ENCODE measurements at places on chromosomes 11 and 22.

DNA sequence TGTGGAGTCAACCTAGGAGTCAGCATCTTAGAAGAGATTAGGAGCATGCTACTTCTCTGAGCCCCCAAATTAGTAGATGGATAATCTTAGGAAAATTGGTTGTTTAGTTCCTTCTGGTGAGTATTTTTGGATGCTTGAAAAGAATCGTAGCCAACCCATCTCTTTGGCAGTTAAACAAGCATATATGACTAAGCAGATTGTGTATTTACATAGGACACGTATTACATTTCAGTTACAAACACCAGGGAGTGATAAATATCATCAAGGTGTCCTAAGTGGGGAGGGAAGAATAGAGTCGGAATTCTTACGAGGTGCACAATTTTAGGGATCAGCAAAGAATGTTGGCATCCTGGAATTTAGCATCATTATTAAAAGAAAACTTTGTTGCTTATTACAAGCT is 13.5 kb downstream of the PLET1 start:
- no peak for DNase-seq

DNA sequence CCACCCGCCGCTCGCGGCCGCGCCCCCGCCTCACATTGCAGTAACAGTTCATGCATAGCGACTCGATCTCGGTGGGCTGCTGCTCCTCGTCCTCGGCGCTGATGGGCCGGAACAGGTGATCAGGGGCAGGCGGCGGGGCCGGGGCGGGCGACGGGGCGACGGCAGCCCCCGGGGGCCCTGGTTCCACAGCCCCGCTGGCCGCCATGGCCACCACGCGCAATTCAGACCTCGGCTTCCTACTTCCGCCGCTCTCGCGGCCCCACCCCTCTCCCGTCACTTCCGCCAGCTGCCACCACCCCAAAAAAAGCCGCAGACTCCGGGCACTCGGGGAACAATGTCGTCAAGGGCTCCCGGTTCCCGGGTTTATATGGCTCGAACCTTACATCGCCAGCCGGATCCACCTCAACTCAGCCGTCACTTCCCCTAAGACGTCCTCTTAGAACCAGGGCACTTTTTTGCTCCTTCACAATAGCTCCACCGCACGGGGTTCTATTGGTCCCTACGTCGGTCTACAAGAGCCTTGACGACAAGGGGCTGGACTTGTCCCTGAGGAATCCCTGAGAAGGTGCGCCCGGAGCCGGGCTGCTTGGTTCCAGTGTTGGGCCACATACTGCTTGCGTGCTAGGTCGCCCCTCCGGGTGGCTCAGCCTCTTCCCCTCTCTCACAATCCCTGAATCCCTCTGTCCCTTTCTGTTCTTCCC is at the start of gene ZPR1:
Gene ZPR1, minus strand, starts transcription at position 238 of the 701 bp plus-strand sequence. Its CDS starts 33 bp downstream, at position 205.
- DNase-seq: peak; percentile 91

DNA sequence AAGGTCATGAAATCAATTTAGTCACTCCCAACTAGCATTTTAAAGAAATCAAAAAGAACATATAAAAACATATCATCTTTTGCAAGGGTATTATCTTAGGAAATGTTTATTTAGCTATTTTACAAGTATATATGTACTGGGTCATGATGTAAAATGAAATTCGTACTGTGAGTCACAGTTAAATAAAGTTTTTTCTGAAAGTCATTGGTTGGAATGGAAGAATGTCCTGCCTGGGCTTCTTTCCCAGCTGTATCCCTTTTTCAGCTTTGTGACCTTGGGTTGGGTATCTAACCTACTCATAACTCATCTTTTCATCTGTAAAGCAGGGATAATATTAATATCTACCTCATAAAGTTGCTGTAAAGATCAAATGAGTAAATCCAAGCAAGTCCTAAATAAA is 15.7 kb downstream of the FDX1 start:
- no peak for DNase-seq

DNA sequence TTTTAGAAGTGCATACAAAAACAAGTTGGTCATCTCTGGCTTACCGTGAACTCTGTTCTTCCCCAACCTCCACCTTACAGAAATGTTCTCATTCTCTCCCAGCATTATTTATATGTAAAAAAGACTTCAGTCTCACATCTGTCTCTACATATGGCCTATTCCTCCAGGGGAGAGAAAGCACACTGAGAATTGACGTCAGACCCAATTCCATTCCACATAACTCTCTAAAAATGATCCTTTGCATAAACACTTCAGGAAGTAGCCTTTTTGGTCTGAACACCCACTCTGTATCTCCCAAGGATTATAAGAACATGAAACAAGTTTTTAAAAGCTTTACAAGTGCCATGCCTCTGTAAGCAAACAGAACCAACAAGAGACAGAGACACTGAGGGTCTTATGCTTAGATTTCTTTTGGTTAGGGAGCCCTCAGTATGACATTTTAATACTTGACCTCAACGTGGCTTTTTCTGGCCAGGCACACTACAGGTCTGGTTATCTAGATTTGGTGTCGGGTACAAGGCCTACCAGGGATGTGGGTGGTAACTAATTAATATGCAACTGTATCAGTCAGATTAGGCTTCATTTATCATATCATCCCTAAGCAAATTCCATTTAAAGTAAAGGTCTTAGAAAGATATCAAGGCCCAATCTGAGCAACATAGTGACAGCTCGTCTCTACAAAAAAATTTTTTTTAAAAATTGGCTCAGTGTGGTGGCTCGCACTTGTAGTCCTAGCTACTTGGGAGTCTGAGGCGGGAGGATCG is 48.5 kb upstream of the PPP2R1B start:
- DNase-seq: no peak

DNA sequence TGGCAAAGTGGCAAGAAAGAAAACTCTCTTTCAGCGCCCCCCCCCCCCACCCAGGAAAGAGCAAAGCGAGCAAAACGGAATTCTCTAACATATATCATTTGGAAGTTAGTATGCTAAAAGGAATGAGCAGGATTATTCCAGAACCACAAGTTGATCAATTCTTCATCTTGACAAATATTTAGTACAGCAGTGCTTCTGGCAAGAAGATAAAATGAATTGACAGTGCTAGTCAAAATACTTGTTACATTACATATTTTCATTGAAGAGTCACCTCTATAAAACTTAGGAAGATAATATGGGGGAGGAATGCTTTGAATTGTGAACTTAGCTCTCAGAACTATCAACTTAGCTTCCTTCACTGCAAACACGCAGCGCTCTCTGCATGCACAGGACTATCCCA is 377.4 kb downstream of the DYNC2H1 start:
- no peak for DNase-seq

DNA sequence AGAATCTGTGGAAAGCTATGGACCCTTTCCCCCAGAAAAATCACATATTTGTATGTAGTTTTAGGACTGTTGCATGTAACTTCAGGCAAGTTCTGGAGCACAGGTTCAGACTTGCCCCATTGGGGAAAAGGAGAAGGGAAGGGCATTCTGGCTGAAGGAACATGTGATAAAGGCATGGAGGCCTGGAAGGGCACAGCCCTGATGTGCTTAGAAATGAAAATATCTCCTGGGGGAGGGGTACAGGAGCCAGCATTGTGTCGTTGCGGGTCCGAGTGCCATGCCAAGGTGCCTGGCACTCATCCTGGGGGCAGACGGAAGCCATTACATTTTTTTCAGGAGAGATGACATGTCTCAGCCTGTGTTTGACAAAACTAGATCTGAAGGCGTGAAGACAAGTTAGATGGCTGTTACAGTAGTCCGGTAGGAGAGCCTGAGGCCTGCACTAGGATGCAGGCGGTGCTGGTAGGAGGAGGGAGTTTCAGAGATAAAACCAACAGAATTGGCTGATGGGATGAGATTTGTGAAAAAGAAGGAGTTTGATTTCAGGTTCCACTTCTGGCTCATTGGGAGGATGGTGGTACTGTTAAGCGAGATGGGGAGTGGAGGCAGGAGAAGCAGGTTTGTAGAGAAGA is 96.9 kb downstream of the TEAD1 start:
- DNase-seq: no peak

DNA sequence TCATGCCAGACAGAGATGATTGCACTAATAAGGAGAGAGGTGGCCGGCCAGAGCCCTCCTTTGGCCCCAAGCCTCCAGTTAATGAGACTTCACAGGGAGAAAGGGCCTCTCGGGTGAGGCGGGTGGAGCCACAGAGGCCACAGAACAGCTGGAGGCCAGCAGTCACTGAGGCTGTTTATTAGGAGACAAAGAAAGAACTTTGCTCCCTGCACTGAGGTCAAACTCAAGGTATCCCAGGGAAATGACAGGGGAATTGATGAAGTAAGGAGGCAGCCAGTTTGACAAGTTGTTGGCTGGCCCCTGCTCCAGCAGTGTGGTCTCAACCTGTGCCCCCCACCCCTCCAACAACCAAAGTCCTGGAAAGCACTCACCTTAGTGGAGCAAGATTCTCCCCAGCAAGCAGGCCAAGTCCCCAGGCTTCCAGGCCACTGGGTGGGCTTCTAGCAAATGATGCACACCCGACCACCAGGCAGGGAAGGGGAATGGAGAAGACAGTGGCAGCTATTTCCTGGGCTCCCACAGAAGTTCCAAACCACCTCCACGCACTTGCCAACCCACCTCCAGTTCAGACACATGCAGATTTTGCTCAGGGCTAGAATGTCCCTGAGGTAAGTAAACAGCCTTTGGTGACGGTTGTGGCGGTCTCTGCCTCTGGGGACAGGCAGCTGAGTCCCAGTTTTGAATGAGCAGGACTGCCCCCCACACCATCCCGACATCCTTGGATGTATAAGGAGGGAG is 53.2 kb downstream of the RPUSD4 start:
- DNase-seq: no peak

GRCh38 chr11:46733234-46733633 is 14.2 kb downstream of the F2 start:
- no peak for DNase-seq

DNA sequence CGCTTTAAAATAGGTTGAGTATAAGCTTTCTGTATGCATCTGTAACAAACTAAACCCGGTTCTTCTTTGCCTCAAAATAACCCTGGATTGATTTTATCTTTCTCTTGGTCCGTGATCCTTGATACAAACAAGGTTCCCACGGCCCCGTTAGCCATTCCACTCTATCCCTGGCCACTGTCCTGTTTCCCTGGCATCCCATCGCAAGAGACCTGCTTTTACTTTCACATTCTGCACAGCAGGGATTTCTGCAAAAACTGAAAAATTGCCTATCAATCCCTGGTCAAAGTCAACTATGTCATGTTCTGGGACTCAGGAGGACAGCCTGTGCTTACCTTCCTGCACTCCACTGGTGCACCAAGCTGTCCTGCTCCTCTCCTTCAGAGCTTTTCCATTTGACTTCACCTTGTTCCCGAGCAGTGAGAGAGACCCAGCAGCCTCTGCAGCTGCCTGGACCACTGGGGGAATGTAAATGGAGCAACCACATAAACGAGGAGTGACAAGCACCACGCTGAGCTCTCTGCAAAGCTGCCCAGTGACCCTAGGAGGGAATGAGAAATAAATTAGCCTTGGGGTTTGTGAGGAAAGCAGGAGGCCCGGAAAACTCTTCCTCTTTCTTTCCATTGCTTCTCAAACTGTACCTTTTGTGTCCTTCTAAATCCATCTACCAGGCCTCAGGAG is 175.9 kb downstream of the NTM start:
- no peak for DNase-seq

GRCh38 chr11:130092661-130093060 is 23.0 kb downstream of the APLP2 start:
- DNase-seq: no peak

DNA sequence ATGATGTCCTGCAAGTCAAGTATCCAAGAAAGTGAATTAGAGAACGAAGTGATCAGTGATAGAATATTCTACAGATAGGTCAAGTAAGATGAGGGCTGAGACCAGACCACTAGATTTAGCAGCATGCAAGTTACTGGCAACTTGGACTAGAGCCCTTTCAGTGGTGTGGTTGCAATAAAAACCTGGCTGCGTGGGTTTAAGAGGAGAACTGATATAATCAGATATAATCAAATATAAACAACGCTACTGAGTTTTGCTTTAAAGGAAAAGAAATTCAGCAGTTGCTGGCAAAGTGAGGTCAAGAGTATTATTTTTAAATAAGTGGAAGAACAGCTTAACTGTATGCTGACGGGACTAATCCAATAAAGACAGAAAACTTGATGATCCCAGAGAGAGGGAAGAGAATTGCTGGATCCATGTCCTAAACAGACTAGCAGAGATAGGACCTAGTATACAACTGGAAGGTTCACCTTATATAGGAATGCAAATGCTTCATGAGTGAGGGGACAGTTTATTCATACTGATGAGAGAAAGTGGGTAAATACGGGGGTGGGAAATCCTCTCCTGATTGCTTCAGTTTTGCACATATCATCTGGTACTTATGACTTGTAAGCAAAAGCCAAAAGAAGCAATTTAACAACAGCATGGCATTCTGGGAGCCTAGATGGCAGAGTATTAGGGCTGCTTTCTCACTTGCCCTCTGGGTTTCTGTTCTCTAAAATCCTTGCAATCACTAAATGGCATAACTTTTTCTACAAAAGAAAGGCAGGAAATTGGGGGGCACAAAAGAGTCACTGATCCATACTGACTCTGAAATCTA is 146.2 kb downstream of the RBFOX2 start:
- DNase-seq: no peak
